ENCODE measurements at places on chromosomes 2 and 18.

- DNase-seq = no peak
Observed at GRCh38 chr18:54919412-54919811, 39.8 kb downstream of the CCDC68 start.

GRCh38 chr2:19214682-19215391 lies 143.6 kb downstream of the OSR1 start:
- DNase-seq = no peak

DNA sequence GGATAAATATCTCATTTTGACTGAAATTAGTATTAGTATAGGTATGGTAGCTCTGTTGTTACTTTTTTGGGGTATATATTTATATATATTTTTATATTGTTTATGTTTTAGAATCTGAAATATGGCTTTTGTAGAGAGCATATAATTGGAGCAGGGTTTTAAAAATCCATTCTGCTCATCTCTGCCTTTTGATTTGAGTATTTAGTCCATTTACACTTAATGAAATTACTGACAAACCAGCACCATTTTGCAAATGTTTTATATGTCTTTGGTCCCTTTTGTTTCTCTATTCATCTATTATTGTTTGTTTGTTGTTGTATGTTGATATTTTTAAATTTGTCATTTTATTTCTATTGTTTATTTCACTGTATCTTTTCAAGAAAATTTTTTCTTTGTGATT lies 30.7 kb downstream of the PTPN4 start:
- DNase-seq = no peak

DNA sequence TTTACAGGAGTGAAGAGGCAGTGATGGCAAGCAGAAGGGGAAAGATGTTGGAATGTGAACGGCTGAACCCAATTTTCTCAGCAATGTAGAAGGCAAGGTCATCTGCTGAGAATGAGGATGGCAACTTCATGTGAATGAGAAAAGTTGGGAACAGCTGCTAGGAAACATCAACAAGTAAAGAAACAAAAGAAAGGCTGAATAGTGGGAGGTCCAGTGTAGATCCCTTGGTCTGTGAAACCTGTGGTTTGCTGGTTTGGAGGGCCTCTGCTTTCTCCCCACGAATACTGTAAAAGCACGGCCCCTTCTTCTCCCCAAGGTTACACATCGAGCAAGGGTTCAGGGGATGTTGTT lies 27.4 kb downstream of the MARCHF4 start:
- DNase-seq = no peak

DNA sequence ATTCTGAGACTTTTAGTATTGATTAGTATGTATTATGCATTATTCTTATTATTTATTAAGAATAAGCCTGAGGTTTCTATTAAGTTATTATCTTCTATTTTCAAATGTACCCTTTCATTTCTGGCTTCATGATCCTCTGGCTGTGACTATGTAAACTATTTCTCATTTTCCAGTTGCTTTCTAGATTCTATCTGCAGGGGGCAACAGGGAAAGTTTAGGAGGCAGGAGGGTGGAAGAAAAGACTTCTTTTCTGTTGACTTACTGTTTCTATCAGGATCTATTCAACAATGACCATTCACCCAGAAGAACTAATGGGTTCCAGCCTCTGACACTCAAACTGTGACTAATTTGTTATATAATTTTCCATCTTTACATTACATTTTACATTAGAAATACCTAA lies 653.4 kb upstream of the FSHR start:
- DNase-seq = no peak

DNA sequence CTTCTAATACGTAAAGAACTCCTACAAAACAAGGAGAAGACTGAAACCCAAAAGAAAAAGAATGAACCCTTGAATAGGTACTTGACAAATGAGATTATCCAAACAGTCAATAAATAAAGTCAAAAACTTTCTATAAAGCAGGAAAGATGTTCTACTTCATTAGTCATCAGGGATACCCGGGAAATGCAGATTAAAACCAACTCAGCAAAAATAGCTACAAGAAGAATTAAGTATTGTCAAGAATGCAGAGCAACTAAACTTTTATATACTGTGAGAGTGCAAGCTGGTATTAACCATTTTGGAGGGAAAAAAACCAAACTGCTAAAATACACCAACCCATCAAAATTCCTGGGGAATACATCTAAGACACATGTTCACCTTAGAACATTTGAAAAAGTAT lies 10.4 kb downstream of the TXNL1 start:
- DNase-seq = no peak

DNA sequence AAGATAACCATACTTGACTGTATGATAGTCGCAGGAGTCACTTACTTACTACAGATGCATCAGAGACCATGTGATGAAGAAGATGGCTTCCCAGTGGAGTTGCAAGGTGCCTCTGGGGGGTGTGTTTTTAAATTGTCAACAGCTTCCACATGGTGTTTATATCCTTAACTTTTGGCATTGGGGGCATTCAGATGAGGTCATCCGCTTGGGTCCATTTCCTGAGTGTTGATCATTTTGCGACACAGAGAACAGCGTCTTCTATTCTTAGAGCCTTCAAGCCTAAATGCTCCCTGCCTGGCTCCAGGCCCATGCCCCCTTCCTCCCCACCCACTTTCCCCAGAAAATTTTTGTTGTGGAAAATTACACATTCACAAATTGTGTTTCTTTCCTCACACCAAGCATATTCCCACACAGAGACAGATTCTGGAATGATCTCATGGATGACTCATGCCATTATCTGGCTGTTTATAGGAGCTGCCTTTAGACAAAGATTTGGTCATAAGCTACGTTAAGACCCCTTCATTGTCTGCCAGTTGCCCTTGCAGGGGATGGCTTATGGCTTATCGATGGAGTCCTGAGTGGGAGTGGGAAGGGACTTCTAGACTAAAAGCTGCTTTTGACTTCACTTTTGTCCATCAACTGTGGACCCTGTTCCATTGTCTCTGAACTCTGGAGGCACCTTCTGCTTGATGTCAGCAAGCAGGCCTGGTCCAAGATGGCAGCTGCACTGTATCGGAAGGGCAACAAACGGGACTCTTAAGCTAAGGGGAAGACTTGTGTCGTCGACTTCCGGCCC lies 91.8 kb downstream of the CABLES1 start:
- DNase-seq = no peak

GRCh38 chr18:6731222-6731596 lies 1.7 kb downstream of the ARHGAP28 start:
- no peak for DNase-seq

GRCh38 chr2:54103454-54104314 lies 11.7 kb upstream of the ACYP2 start:
- DNase-seq = no peak

DNA sequence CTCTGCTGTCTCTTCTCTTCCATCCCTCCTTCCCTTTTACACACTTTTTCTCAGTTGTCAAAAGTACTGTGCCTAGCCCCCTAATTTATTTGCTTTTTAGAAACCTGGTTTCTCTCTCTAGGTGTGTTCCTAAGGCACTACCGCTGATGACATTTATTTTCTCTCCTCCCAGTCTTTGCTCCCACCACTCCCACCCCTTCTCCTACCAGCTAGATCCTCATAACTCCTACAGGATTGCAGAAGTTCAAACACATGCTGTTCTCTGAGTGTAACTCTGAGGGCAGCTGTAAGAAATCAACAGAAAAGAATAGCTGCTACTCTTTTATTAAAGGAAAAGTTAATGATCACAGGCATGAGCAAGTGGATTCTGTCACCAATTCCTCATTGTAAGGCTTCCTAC lies 22.3 kb upstream of the LRRTM1 start:
- no peak for DNase-seq

- DNase-seq = no peak
Observed at GRCh38 chr2:174544156-174544555, 53.4 kb downstream of the WIPF1 start.

DNA sequence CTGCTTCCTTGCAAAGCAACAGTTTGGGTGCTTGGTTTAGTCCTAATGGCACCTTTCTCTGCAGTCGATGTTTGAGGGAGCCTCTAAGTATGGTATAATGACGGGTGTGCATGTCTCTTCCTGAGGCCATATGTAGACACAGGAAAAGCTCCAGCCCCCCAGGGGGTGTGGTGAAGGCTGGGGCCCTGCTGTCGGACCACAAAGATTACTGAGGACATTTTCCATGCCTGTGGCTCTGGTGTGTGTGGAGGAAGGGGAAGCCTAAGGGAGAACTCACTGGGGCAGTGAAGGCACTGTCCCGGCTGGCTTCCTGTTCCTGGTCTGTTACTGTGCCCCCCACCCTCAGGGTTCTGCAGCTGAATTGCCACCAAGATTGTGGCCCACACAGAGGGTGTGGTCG lies 187.1 kb downstream of the FHOD3 start:
- DNase-seq = no peak

DNA sequence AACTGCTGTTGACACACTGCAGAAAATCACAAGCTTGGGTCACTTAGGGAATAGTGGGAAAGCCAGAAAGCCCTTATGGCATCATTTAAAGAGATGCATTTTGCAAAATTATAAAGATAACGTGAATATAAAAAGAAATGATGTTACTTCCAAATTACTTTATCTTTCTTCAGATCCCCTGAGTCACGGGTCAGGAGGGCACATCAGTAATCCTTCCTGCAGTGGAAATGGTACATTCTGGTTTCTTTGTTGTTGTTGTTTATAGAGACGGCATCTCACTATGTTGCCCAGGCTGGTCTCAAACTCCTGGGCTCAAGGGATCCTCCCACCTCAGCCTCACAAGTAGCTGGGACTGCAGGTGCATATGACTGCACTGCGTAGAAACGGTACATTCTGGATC lies 9.8 kb upstream of the EPG5 start:
- no peak for DNase-seq

DNA sequence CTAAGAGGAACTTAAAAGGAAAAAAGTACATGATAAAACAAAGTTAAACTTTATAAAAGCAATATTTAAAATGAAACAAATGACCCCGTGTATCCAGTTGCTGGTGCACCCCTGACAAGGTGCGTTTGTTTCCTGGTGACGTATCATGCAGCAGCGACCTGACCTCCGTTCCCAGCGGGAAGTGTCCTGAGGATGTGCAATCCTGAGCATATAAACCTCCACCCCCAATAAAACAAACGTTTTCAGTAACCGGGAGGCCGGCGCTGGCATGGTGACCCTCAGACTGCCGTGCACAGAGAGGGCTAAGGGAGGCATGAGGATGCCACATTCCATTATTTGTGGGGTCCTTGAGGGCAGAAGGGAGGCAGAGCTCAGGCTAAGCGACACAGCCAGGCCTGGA lies 14.8 kb downstream of the SLC66A2 start:
- DNase-seq = no peak

DNA sequence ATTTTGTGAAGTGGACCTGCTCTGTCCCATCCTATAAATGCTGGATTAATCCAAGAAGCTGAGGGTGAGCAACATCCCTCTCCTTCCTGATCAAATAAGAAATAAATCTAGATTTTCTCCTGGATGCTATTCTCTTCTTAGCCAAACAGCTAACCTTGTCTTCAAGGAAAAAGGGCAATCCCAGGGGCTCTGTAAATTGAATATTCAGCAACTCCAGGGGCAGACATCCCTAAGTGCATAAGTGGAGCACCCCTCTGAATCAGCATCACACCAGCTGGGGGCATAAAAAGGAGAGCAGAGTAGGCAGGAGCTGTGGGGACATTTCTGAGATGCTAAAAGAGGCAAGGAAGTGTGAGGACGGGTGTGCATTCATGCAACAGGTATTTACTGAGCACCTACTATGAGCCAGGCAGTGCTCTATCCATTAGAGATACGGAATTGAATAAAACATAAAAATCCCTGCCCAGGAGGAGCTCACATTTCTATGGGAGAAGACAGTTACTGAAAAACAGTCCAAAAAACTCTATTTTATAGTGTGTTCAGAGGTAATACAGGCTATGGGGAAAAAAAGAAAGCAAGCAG lies 2.8 kb upstream of the STEAP3 start:
- no peak for DNase-seq

- DNase-seq = no peak
Observed at GRCh38 chr2:230795856-230796255, 68.9 kb upstream of the ITM2C start.

DNA sequence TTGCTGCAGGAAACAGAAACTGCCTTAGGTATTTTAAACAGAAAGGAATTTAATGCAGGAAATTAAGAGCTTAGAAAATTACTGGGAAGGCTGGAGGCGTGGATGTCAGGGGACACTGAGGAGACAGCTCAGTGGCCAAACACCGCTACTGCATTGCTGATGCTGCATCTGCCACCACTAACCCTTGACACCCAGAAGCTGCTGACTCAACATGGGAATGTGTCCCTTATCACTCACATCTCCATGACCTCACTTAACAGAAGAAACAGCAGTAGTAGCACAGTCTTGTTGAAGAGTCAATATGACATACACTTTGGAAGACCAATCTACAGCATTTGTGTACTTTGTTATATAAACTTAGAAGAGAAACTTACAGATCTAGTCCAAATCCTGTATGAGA lies 906.1 kb downstream of the SLC4A3 start:
- DNase-seq = no peak

- no peak for DNase-seq
Observed at GRCh38 chr2:74916394-74916793, 42.0 kb upstream of the POLE4 start.

GRCh38 chr2:12050396-12050795 lies 304.0 kb downstream of the LPIN1 start:
- DNase-seq = no peak

DNA sequence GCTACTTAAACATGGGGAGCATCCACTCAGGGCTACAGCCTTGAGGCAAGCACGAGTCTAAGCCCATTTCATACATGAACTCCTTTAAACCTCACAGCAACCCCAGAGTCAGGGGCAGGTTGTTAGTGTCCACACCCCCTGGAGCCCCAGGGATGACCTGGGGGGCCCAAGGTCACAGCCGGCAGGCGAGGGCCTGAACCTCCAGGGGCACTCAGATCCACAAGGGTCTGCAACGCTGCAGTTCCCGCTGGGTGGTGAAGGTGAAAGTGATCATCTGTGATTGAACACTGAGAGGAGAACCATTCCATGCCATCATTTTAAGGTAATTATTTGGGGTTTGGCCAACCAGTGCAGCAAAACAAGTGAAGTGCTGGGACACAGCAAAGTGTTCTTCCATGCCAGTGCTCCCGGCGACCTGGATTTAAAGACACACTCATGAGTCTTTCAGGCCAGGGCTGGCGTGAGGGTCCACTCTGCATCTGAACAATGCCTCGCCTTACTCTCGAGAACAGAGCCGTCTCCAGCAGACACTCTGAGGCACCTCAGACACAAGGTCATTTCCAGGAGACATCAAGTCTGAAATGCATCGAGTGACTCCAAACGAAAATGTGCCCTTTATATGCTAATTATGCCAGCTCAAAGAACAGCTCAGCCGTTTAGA lies 61.6 kb upstream of the SNTG2 start:
- DNase-seq = no peak

GRCh38 chr2:4832642-4833041 lies 859.5 kb upstream of the SOX11 start:
- no peak for DNase-seq

DNA sequence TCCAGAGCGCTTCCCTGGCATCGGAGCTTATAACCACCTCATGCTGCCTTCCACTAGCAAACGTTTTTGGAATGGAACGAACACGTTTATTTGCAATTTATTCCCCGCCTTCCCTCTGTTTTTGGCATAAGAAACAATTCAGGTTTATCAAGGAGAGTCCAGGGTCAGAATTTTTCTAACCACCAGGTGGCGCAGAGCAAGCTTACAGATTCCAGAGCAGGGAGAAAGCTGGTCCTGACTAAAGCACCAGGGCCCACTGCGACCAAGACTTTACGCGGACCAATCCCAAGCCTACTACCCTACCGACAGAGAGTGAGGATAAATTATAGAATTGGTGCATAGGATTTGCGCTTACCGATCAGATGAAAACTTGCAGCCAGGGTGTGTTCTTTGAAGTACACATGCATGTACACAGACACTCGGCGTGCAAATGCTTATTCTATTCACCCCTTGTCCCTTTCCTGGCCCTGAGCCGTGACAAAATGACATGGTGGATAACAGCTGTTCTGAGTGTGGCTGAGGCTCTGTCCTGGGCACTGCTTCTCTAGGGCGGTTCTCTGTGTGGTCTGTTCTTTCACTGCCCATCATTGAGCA lies 34.7 kb downstream of the NAPG start:
- peak; percentile 68 for DNase-seq

Data from progenitor cell of endocrine pancreas (in vitro differentiated cells).